ENCODE measurements at places on chromosomes 2 and 18. TPM values are rescaled to one million over a fixed set of nuclear protein-coding genes. Genes with fewer than 3 reads are reported as not detected.

SLC19A3 gene
- total RNA-seq: 2.3 TPM

MYO5B gene
- total RNA-seq: 8.9 TPM

TIMM21 gene
- 56.7 TPM for total RNA-seq

ACKR3 gene
- 9.4 TPM for total RNA-seq

DHRS9 gene
- total RNA-seq: 3.5 TPM

DSC3 gene
- total RNA-seq: 1.2 TPM

GCG gene
- total RNA-seq: not detected

CROCC2 gene
- not detected for total RNA-seq

HMSD gene
- not detected for total RNA-seq

RGPD4 gene
- total RNA-seq: 0.07 TPM

CXCR2 gene
- not detected for total RNA-seq

ASXL3 gene
- total RNA-seq: not detected

SATB2 gene
- 3.6 TPM for total RNA-seq

SNTG2 gene
- not detected for total RNA-seq
